ENCODE measurements at places on chromosomes 6 and 20.
A peak's percentile ranks its signal among the peaks of the same experiment; 100 is the strongest.

DNA sequence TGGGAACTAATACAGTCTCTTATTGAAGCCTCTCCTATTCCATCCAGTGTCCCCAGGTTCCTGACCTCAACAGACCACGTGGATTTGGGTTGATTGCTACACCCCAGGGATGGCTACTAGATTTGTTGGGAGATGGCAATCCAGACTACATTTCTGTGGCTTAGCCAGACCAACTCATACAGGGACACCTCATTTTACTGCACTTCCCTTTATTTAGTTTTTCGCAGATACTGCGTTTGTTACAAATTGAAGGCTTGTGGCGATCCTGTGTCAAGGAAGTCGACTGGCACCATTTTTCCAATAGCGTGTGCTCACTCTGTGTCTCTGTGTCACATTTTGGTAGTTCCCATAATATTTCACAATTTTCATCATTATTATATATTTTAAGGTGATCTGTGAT lies 10.3 kb upstream of the MTRF1L start:
- DNase-seq, result no peak

GRCh38 chr6:4224067-4224978 lies 88.9 kb upstream of the ECI2 start:
- DNase-seq, result no peak

GRCh38 chr6:169921853-169922824 lies 170.7 kb downstream of the ERMARD start:
- peak; percentile 59 for DNase-seq

GRCh38 chr6:167746390-167746907 lies 80.3 kb upstream of the AFDN start:
- DNase-seq, result no peak

DNA sequence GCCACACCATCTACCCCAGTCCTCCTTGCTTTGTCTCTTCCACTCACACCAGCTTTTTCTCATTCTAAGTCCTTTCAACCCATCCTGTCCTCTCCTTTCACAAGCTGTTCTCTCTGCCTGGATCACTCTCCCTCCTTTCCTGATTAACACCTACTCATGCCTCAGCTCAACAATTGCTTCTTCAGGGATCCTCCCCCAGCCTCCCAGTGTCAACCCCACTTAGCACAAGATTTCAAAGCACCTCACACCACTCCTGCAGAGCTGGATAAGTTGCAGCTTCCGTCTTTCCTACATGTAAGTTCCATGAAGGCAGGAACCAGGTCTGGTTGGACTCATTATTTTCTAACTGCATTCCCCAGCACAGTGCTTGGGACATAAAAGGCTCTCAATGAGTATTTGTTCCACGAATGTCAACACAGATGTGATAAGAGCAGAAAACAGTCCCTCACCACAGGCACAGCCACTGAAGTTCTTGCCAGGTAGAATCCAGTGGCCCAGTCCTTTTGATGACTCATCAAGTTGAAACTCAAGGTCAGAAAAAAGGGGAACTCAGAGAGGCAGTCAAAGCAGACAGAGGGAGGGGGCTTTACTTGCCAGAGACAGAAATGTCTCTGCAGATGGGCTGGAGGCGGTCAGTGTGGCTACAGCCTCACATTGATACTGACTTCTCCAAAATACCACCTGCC lies 193.4 kb upstream of the PRDM1 start:
- no peak for DNase-seq

DNA sequence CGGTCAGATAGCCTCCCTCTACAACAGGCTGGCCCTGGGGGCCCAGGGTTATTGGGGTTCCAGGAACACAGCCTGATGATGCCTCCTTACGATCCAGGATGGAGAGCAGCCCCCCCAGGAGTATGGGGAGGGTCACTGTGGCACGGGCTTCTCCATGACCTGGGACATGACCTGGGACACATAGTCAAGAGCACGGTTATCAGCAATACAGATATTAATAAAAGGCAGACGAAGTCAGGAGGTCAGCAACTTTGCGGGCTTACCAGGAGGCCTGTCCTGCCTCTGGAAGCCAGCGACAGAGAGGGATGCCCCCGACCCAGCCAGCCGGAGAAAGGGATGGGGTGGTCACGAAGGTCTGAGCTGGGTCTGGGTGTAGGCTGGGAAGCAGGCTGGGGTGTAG lies 795 bp downstream of the MMP24OS start:
- DNase-seq, result no peak

DNA sequence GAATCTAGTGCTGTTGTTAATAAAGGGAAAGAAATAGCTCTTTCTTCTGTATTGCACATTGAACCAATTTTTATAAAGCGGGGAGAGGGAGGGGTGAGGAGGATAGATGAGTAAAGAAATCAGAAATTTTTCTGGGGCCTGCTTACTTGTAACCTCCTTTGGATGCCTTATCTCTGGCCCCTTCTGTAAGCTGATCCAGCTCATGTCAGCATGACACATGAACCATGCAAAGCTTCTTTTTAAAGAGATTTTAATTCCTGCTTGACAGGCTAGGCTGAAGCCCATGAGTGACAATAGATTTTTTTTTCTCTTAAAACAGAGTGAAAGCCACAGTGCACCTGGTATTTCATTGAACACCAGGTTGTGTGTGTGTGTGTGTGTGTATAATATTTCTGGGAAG lies 325.3 kb downstream of the PRL start:
- no peak for DNase-seq

- peak; percentile 17 for DNase-seq
Measured at GRCh38 chr6:13614126-13614925, 809 bp upstream of the NOL7 start.

DNA sequence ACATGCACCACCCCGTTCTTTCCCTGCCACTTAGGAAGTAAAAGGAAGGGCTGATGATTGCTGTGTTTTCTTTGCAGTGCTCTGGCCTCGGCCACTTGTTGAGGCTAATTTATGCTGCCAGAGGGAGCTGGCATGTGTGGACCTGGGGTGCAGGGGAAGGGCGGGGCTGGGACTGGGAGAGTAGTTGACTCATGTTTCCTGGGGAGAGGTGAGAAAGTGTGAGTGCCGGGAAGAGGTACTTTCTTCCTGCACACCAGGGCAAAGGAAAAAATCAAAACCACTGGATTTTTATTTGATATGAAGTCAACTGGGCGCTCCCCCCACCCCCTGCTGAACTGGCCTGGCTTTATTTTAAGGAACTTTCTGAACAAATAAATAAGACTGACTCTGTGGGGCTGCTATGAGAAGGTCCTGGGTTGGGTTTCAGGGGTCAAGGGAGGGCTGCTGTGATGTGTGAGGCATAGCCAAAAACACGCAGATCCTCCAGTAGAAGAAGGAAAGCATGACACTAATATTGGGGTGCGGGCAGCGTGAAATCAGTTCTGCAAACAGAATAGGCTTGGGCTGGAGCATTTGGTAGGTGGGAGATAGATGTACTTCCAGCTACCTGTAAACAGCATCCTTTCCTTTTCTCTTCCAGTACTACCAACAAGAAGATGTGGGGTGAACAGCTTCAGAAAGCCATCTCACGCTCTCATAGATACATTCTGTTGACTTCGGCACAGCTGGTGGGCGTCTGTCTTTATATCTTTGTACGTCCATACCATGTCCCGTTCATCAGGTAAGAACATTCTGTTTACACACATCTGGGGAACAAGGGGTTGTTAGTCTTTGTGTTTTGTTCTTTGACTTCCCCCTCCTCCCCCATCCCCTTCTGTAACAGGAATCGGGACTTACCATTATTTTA lies 87.5 kb downstream of the SYNJ2 start:
- DNase-seq, result peak; percentile 42

DNA sequence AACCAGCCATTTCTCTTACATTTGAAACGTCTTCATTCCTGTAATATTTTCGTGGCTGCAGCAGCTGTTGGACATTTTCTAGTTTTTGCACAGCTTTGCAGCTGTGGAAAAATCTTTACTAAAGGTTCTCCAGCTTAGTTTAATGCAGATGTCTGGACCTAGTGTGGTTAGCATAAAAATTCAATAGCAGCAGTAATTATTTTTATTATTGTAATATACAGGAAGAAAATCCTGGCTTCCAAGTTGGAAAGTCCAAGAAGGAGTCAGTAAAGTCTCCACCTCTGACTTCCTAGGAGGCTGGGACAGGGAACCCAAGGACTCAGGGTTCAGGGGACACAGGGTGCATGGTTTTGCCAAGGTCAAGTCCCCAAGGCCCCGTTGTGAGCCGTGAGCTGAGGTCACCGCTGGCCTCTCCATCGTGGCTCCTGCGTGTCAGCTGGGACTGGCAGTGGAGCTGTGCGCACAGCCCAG lies 230.6 kb downstream of the FNDC1 start:
- DNase-seq, result no peak

DNA sequence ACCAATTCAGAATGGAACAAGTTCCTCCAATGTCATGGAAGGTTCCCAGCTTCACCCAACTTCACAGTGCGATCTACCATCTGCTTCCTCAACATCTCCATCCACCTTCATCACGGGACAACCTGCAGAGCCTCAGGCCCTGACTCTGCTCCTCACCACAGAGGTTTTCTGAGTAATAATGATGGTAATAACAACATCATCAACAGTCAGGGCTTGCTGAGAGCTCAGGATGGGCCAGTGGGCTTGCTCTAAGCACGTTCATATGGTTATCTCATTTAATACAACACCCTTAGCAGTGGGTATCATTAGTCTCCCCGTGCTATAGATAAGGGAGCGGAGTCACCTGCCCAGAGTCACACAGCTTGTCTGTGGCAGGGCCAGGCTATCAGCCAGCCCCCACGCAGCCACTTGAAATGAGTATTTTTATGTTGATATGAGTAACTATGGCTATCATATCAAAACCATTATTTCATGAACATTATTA lies 38.6 kb downstream of the PREX1 start:
- DNase-seq, result peak; percentile 34

DNA sequence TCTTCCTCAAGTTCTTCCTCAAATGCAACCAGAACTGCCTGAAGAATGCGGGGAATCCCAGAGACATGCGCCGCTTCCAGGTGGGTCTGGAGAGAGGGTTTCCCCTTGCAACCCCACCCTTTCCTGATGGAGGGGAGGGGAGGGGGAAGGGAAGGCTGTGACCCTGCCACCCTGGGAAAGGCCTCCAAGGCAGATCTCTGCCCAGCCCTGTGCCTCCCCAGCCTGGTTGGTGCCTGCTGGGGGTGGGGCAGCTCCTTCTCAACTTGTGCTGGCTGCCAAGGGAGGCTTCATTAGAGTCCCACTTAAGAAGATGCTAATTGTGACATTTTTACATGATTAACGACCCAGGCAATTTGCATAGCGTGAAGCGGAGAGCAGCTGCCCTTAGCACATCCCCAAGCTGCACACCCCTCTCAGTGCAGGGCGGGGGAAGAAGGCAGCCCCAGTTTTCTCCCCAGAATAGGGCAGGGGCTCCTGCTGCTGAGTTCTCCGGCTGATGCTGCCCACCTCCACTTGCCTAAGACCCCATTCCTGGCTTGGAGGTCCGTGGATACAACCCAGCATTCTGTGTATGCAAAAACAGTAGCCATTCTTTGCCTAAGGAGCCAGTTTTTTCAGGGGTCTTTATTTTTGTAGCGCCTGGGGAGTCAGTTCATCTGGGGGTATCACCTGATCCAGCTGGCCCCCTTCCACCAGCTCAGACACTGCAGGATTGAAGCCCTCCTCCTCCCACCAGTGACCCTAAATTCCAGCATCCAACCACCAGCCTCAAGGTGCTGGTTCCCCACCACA lies 51.7 kb downstream of the CPXM1 start:
- DNase-seq, result no peak

DNA sequence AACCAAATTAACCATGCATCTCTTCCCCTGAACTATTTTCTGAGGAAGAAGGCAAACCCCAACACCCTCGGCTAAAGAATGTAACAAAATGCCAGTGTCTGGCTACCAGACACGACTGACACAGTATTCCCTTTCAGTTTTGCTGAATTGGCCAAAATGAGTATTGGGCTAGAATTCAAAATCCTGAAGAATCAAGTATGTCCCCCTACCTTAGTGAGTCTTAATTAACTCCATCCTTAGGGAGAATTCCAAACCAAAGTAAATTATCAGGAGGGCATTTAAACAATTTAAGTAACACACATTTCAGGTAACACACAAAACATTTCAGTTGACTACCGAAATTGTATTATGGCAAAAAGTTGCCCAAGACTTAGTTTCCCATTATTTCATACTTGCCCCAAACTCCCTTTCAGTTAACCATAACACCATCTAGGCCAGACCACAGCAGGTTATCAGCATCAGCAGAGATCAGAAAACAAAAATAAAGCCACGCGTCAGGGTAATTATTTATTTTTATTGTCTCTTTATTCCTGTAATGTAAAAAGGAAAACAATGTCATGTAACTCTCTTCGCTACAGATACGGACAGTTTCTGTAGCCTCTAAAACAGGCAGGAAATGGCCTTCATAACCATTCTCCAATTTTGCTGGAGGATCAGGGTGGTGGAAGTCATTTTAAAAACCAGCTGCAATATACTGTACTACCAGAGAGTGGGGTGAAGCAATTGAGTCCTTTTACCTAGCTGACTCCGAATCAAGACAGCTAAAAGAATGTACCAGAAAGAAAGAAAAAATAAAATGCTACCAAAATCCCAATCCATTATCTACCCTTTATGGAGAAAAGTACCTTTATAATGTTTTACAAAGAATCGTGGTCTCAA lies 1.9 kb downstream of the SNX5 start:
- DNase-seq, result no peak

DNA sequence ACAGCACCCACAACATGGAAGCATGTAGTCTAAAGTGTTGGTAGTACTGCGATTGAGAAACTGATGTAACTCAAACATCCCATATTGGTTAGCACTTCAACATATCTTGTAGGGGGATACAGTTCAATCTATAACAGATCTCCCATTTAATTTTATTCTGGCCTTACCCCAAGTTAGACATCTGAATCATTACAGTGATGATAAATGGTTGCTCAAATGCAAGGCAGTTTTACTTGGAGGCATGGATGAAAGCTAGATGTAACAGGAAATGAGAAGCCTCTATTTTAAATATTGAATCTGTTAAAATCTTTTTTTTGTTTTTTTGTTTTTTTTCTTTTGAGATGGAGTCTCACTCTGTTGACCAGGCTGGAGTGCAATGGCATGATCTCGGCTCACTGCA lies 44.2 kb upstream of the FAM50B start:
- DNase-seq, result no peak

- no peak for DNase-seq
Measured at GRCh38 chr6:69784595-69785377, 12.0 kb downstream of the LMBRD1 start.

DNA sequence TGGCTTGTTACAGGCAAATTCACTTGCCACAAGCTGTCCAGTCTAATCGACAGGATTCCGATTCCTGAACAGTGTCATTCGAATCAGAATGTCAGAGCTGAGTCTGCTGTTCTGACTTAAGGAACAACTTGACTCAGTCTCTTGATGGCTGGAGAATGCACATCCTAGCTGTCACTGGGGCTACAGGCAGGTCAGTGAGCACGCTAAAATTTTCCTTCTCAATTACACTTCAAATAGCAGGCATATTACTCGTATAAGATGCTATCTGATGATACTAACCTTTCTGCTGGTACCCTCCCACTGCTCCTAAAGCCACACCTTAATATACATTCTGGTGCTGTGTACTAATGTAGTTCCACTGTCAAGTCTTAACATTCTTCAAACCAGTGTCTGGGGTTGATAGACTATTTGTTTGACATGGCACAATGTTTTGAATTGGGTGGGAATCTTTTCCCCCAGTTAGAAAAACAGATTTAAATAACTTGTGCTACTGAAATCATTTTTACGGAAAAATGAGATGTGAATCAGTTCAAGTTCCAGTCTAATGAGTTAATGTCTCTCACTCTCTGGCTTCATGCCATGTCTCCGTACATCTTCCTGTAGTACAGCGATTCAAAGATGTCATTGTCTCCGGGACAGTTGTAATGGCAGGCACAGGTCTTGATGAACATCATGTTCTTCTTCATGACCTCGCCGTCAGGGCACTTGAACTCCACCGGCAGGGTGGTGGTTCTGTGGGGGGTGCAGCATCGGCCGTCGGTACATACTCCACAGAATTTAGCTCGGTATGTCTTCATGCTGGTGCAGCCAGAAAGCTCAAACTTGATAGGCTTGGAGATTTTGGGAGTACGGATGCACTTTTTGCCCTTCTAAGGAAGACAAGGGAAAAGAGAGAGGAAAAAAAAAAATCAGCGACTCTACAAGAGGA lies 2.2 kb downstream of the CCN2 start:
- DNase-seq, result no peak
